Lung microvascular endothelial cell (primary cell): ENCODE measurements at places on chromosomes 5 and 9.

- DNase-seq = no peak
Measured at GRCh38 chr5:122478741-122479442, 166.9 kb downstream of the SNCAIP start.

DNA sequence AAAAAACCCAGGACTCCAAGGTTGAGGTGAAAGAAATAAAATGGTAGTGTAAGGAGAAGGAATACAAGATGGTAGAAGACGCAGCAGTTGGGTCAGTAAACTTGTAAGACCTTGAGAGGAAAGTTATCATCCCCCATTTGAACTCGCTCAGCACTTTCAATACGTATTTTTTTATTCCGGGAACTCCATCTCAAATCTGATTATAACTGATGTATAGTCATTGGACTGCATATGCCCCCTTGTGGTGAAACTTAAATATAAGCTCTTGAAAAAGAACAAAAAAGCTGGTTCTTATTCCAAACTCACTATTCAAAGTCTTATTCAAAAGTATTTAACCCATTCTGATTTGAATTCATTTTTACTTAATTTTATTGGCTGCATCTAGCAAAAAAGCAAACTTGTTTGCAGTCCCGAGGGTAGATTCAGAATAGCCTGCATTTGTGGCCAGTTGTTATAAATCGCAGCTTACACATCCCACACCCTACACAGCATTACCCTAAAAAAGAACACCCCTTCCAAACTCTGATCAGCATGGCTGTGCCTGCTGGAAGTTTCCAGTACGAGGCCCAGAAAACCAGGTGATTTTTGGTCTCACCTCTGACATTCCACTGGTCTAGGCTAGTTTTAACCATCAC is 118.0 kb downstream of the ESM1 start:
- DNase-seq = peak; percentile 74

DNA sequence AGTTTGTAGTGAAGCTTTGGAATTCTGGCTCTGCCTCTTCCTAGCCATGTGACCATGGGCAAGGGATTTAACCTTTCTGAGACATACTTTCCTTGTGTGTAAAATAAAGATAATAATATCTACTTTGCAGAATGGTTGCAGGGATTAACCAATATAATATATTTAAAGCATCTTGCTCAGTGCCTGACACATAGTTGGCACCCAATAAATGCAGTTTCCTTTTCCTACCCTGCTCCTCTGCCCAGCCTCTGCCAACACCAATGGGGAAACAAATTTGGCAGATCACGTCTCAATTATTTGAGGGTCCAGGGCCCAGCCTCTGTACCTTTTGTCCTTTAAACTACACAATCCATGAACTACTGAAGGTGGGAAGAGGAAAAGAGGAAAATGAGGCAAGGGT is 91.1 kb downstream of the NRG2 start:
- DNase-seq = no peak

GRCh38 chr5:88515881-88516819 is 247.5 kb upstream of the TMEM161B start:
- no peak for DNase-seq

- no peak for DNase-seq
Measured at GRCh38 chr9:33372900-33373299, 29.5 kb downstream of the AQP7 start.

GRCh38 chr5:160567031-160567705 is 145.5 kb downstream of the PTTG1 start:
- no peak for DNase-seq

DNA sequence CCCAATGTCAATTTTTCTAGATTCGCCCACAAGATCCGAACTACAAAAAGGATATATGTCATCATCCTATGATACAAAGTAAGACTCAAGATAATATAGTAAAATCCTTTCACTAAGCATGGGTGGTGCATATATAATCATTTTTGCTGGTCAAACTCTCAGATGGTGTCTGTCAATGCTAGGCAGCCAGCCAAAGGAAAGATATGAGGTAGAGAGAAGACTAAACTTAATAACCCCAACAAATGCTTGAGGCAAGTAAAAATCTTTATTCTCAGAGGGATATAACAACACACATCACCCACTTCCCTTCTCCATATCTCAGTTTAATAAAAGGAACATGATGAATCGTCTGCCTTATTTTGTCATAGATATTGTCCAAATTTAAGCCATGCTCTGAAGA is 841.2 kb upstream of the DMAC1 start:
- DNase-seq = no peak

DNA sequence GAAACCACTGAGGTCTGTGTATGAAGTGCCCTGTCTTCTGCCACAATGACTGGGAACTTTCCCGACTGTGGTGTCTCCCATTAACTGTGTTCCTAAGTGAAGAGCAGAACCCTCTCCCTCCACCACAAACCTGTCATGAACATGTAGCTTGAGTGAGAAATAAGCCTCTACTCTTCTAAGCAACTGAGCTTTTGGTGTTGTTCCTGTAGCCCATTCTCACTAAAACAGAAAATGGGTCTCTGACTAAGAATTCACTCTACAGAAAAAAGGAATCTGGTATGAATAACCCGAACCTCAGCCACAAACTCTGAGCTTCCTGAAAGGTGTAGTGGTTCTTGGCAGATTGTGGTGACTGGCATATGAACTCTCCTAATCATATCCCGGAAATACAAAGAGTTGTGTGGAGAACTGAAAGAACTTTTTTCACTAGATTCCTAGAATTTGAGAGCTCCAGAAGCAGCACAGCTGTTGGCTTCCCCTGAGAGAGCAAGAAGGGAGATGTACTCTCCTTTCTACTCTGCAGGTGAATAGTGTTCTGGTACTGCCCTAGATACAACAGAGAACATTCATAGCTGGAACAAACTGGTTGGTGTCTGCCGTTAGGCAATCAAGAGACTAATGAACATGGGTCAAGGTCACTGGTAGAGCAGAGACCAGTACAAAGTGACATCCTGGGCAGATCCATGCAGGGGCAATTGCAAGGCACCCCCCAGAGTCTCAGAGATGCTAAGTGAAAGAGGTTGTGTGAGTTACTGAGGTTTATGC is 283.8 kb downstream of the PDE4D start:
- DNase-seq = no peak

DNA sequence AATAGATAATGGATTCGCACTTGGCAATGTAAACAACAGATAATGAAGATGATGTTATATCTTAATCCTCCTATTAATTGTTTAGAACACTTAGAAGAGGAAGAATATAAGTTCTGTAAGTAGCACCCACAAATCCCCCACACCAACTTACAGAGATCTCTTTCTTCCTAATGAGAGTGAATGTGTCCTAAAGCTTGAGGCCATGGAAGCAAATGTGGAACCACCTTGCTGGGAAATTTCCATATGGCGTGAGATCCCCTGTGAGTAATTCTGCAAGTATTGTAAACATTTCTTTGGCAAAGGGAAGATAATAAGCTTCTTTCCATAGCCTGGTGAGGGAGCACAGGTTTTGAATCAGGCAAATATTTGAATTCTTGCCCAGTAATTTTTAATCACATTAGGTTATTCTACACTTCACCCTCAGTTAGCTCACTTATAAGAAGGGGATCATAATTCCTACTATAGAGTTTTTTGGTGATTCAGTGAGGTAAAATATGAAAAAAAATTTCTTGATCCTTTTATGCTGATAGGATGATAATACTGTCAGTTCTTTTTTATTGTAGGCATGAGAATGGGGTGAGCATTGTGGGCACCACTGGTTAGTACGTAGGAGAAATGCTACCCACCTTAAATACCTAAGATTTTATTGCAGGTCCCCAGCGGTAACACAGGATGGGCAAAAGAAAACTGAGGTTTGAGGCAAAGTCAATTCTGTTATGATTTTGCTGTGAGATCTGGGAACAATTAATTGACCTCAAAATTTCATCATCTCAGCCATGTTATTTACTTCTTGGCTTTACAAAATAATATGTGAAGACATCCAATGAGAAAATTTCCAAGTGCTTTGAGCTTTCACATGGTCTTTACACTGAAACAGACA is 574.8 kb downstream of the PSAT1 start:
- peak; percentile 88 for DNase-seq

- DNase-seq = no peak
Measured at GRCh38 chr9:118088090-118088489, 383.9 kb downstream of the TLR4 start.

GRCh38 chr9:86926145-86926544 is 21.2 kb downstream of the GAS1 start:
- DNase-seq = no peak

DNA sequence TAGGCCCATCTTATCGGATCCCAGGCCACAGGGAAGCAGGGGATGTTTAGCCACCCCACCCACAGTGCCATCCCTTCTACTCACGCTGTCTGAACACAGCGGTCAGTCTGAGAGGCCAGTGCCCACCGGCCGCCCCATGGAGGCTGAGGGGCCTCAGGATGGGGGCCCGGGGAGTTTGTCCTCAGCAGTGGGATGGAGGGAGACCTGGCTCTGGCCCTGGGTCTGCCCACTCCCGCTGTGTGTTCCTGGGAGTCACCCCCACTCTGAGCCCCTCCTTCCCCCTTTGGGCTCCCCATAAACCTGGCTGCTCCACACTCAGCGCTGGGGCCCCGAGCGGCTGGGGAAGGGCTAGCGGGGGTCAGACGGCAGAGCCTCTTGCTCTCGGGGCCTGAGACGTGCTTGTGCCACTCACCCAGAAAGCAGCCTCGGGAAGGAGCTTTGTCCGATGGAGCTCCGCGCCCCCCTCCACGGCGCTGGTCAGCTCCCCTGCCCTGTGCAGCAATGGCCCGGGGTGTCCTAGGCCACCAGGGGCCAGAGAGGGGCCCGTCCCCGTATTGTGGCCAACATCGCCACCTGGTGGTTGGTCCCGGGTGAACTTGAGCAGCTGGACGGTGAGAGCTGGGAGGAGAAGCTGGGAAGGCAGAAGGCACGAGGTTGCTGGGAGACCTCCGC is 10.9 kb upstream of the LAMC3 start:
- peak; percentile 63 for DNase-seq

DNA sequence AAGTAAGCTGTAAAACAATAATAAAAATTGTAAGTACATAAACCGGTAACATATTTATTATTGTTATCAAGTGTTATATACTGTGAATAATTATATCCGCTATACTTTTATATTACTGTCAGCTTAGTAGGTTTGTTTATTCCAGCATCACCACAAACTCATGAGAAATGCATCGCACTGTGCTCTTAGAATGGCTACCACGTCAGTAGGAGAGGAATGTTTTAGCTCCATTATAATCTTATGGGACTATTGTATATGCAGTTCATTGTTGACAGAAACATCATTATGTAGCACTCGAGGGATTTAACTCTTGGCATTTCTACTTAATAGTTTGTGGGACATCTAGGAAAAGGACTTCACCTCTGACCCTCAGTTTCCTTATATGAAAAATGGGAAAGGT is 16.4 kb downstream of the SLC12A2 start:
- DNase-seq = no peak

DNA sequence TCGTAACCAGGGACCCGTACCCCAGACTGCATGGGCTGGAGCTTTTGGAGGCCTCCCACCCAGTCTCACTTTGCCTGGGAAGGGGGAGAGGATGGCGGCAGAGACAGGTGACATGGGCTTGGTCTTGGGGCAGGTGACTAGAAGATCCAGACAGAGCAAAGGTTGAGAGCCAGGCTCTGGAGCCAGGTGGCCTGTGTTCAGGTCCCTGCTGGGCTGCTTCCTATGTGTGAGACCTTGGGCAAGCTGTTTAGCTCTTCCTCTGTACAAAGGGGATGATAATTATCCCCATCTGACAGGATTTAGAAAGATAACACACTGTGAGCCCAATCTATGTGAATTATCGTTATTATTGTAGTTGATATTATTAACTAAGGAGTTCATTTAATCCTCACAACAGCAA is 16.1 kb upstream of the NDST1 start:
- no peak for DNase-seq

DNA sequence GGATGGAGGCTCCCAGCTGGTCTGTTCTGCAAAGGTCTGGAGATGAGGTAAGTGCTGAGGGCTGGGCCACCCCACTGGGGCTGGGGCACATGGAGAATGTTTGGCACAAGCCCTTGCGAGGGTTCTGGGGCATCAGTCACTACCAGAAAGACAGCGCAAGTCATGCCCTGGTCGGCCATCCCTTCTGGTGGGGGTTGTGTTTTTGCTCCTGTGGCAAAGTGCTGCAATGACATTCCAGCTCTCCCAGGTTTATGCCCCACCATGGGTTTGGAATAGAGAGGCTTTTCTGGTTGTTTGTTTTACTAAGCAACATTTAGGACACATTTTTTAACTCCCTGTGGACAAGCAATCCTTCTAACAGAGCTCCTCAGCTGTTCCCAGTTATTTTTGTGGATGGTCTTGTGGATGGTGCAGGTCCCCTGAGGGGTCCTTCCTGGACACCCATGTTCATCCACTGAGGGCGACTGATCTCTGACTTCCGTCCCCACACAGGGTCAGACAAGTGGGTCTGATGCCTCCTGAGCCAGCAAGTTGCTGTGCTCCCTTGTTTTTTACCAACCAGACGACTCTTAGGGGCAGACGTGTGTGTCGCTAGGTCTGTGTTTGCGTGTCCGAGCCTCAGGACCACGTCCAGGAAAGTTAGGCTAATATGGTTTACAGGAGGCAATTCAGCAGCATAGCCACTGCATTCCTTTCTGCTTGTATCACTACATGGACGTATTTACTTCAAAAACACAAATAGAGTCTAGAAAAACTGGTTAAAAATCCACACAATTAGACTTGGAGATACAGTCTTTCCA is 64.9 kb upstream of the ECM2 start:
- DNase-seq = peak; percentile 79

- no peak for DNase-seq
Measured at GRCh38 chr5:13625616-13626198, 318.8 kb downstream of the DNAH5 start.

DNA sequence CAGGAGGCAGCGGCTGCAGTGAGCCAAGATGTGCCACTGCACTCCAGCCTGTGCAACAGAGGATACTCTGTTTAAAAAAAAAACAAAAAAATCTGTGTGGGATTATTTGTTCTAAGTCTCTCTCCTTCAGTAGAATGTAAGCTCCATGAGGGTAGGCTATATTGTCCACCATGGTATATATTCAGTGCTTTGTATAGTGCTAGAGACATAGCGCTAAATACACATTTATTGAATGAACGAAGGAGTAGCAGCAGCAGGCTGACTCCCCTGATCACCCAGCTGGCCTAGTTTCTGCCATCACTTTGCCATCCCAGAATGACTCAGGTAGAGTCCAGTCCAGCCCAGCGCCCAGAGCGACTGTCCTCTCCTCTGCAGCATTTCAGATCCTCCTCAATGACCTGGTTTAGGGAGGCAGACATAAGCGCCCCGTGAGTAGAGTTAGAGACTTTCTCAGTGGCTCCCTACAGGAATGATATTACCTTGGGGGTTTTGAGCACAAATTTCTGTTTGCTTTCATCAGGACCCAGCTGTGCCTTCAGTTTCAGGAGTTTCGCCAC is 716 bp downstream of the HARS1 start:
- no peak for DNase-seq

DNA sequence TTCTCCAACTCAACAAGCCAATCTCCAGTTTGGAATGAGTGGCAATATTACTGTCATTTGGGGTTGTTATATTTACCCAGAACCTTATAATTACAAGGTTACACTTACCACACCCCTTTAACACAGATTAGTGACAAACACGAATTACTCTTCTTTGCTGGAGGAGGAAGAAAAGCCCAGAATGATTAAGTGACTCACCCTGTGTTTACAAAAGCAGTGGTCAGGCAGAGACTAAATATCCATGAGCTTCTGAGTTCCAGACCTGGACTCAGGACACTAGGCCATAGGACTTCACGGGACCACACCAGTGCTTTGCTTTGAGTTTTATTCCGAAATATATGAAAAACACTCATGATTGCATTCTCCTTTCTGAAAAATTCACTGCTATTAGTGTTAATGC is 370.8 kb downstream of the TLE1 start:
- DNase-seq = no peak
